NCI-H2081 (cell line): ENCODE measurements at places on chromosomes 11 and 22.

- no peak for DNase-seq
Observed at GRCh38 chr11:44561275-44561805, 4.1 kb upstream of the CD82 start.

GRCh38 chr11:85725510-85726258, 39.7 kb upstream of the CCDC89 start:
- DNase-seq, result no peak

DNA sequence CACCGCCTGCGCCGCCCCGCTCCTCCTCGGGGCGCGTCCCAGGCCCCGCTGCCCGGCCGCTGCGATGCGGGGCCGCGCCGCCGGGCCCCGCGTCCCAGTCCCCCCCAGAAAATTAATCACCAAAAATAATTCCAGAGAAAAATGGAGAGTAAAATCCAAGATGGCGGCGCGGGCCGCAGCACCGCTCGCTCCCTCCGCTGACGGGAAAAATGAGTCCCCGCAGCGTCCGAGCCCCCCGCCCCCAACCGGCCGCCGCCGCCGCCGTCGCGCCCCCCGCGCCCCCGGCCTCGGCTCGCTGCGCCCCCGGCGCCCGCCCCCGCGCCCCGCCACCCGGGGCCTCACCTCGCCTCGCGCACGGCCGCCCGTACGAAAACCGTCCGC, at the start of gene KMT5B:
Gene KMT5B, minus strand, starts transcription at position 162 of the 381 bp plus-strand sequence. CDS start 23,220 bp downstream, outside the sequence.
- peak; percentile 79 for DNase-seq

- no peak for DNase-seq
Observed at GRCh38 chr22:43546186-43546585, 134.4 kb downstream of the MPPED1 start.

DNA sequence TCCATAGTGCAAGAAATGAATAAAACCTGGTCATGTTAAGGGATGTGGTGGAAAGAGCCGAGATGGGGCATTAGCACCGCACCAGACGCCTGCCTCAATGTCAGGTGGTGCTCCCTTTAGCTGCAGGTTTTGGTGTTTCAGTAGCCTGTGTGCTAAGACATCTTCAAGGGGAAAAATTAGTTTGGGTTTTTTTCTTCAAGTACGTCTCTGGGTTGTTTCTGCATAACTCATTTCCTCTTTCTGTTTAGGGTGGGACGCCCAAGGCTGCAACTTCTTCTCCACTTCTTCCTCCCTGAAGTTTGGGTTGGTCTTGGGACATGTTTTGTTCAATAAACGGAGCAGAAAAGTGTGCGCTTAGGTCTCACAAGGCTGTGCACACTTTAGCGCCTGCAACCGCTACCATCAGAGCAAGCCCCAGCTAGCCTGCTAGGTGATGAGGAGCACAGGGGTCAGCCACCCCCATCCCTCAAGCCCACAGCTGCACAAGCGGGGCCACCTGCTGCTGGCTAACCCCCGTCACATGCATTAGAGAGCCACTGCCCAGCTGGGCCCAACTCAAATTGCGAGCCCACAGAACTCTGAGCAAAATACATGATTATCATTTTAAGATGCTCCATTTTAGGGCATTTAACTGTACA, 1495.7 kb downstream of the TBC1D22A start:
- no peak for DNase-seq

GRCh38 chr11:73556966-73557365, 40.9 kb downstream of the FAM168A start:
- DNase-seq, result no peak

GRCh38 chr11:16312233-16312765, 44.0 kb downstream of the SOX6 start:
- DNase-seq, result no peak

DNA sequence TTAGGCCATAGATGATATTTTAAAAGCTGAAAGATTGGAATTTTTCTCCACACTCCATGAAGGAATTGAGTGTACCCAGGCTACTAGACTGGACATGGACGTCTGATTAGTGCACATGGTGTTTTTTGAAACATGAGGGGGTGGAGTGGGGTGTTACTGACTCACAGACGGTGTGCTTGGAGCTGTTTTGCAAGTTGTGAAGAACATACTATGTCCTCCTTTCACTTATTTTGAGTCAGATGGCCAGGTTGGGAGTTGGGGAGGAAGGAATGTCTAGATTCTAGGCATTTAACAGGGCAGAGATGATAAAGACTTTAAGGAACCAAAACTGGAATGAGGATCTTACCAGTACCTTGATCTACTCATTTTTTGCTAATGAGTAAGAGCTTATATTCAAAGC, 158.1 kb upstream of the MTNR1B start:
- DNase-seq, result no peak

DNA sequence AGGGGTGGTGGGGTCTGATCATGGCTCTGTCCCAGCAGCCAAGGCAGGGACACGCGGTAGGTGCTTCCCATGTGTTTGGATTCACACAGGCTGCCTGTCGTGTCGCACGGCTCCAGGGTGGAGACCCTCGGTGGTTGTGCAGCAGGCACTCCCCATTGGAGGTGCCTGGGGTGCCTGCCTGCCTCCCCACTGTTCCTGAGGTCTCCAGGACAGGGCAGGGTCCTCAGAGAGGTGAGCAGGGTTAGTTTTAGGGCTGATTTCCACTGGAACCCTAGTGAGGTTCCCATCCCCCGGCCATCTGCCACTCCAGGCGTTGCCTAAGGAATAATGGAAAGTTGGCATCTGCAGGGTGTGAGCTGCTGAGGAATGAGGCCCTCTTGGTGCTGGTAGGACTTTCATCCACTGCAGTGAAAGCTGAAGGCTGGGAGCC, 32.3 kb downstream of the OSBPL5 start:
- no peak for DNase-seq

- no peak for DNase-seq
Observed at GRCh38 chr11:83046621-83047172, 25.0 kb downstream of the RAB30 start.

DNA sequence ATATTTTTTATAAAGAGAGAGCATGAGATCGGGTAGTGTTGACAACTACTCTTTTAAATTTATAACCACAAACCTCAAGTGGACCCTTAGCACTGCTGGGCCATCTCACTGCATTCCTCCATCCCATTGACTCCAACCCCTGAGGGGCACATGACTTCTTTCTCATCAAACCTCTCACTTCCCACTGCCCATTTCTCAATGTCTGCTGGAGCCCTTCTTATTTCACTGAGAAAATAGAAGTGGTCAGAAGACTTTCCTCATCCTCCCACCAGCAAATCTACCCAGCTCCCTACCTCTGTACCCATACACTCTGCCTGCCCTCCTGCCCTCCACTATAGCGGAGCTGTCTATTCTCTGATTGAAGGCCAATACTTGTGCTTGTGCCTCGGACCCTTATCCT, 370.6 kb upstream of the MPPED2 start:
- DNase-seq, result no peak

DNA sequence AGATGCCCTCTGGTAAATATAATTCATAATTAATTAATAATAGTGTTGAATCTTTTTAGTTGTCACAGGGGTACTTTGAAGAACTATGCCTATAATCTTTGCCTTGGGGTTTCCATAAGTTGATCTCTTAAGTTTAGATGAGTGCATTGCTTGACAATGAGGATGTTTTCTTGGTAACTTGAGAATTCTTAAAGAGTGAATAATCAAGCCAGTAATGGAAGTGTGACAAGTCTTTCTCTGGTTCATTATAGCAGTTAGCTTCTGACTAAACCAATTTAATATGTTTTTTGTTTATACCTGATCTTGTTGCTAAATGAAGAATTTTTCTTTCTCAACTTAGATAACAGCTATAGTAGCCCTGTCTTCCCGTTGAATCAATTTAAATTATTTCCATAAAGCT, 46.2 kb downstream of the ATXN10 start:
- DNase-seq, result no peak

- no peak for DNase-seq
Observed at GRCh38 chr11:34696862-34697261, 76.0 kb downstream of the EHF start.

GRCh38 chr11:105100981-105101630, 38.5 kb downstream of the CARD18 start:
- DNase-seq, result no peak

DNA sequence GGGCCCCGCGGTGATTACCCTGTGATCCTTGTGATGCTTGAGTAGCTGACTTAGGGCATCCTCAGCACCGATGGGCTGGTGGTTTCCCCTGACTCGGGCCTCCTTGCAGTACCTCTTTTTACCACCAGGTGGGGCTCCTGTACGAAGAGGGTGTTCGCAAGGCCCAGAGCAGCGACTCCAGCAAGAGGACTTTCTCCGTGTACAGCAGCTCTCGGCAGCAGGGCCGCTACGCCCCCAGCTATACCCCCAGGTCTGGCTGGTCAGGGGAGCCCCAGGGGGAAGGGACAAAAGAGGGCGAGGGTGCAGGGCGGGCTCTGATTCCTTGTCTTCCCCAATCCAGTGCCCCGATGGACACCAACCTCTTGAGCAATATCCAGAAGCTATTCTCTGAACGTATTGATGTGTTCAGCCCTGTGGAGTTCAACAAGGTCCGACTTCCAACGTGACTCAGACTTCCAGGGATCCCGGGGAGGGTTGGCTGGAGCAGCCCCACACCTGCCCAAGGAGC, 1.3 kb upstream of the TM7SF2 start:
- DNase-seq, result peak; percentile 78

- DNase-seq, result no peak
Observed at GRCh38 chr11:18392434-18393321, 1.7 kb upstream of the LDHA start.

GRCh38 chr11:133732109-133732674, 113.1 kb downstream of the SPATA19 start:
- no peak for DNase-seq

DNA sequence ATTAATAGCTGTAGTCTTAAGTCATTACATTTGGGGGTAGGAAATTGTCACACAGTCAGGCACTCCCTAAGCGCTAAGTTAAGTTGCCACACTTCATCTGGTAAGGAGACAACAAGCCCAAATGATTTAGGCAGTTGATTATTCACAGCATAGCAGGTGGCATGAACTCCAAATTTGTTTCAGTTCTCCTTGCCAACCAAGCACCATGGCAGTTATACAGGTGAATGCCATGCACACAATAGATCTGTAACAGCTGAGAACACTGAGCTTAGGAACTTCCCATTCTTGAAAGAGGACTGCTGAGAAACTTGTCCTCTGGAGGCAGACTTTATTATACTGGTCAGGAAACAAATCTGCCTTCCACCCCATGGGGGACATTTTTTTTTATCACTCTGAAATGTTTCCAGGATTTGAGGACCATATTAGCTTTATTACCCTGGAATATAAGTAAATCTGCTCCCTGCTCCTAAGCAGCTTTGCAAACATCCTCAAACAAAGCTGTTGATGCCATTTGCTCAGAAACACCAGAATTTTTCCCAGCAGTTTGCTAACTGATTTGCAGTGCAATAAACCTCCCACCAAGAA, 5.1 kb upstream of the INTS4 start:
- DNase-seq, result peak; percentile 61

DNA sequence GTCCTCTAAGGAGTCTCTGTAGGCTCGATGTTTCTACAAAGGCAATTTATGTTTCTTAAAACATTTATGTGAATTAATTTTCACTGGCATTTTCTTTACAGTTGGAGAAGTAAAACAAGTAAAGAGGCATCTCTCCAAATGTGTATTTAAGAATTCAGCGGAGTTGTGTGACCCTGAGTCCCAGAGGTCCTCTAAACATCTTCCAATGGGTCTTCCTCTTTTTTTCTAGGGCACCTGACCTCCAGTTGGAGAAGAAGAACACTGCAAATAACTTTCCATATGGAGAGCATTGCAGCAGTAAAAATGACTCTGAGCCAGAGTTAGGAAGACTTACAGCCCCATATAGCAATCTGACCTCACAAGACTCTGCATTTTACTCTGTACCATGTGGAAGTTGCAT, 480.5 kb upstream of the RAG2 start:
- no peak for DNase-seq

- DNase-seq, result no peak
Observed at GRCh38 chr11:76671626-76672309, 1.2 kb upstream of the LRRC32 start.

DNA sequence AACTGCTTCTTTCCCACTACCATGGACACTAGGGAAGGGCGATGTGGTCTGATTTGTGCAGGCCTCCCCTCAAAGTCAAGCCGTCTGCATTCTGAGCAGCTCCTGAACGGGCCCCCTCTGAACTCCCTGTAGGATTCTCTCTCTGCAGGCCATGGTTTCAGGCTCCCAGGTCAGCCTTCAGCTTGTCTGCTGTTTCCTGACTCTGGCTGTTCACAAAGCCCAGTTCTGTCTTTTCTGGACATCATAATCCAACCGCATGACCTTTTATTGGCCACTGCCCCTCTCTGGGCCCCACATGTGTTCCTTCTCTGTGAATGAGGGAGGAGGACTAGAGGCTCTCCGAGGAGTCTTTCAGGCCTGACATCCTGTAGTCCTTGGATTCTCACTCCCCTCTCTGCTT, 161.0 kb downstream of the FEZ1 start:
- DNase-seq, result no peak

- DNase-seq, result no peak
Observed at GRCh38 chr11:93099806-93100205, 98.0 kb downstream of the SLC36A4 start.

DNA sequence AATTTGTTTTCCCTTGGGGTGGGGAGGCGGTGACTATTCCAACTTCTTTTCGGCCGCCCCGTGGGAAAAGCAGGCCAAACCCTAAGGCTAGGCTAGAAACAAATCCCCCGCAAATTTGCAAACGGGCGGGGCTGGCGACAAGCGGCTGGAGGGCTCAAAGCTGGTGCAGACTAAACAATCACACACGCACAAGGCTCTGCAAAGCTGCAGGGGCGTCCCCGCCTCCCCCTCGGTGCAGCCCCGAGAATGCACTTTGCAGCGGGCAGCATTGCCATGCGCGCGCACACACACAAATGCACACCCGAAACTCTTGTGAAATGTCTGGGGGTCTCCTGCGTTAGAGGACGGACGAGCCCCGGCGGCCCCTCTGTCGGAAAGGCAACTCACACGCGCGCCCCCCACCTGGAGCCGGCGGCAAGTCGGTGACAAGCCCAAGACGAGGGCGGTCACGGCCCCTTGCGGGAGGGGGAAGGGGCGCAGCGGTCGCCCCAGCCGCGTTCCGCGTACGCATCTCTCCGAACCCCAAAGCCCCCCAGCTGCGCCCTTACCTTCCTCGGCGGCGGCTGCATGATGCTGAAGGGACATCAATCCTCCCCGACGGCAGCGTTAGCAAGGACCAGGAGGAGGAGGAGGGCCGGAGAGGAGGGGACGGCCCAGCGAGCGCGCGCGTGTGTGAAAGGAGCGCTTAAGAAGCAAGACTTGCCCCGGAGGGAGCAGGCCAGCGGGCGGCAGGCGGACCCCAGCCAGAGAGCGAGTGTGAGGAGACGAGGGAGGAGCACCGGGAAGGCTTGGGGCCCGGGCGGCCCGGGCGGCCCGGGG, 600 bp downstream of the FCHSD2 start:
- DNase-seq, result peak; percentile 47

DNA sequence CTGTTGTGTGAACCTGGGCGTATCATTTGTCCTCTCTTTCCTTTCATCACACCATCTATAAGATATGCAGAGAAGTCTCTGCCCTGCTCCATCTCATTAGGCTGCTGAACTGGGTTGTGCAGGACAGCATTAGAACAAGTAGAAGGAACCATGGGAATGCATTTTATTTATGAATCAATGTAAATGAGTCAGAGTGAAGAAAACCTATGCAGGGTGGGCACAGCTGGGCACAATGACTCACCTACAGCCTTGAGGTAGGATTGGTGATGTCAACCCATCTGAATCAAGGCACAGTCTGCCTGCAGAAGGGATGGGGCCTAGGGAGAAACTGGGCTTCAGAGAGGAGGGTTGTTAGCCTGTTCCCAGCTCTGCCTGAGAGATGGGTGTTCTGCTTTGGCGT, 123.4 kb downstream of the CSNK2A3 start:
- no peak for DNase-seq
